NCI-H146 (cell line): ENCODE measurements at places on chromosomes 6 and 20.

DNA sequence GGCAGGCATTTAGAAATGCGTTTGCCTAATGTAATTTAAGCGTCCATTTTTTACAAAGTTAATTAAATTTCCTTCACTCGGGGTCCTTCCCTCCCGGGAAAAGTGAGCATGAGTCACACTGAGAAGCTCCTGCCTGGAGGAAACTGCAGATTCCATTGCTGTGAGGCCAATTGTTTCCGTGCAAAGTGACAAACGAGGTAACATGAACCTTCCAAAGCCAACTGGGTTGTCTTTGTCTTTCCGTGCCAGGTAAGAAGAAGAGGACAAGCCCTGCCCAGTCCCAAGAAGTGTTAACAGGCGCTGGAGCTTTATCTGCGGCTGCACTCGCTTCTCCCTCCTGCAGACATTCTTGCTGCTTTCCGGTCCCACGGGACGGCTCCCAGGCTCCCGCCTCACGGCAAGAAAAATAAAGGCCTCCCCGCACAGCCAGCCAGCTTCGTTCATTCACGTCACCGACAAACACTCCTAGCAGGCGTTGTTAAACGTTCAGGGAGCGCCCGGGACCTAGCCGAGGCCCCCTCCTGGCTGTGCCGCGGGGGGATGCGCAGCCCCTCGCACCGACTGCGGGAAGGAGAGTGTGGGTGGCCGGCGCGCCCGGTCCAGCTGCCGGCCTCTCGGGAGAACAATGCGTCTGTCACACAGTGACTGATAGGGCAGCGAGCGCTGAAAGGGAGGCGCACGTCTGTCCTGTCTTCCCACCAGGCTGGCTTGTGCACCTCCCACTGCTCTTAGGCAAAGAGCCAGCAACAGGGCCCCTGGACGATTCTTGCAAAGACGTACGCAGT, 61.5 kb upstream of the HDDC2 start:
- peak; percentile 97 for DNase-seq

GRCh38 chr6:134000443-134000842, 47.4 kb downstream of the TBPL1 start:
- no peak for DNase-seq

DNA sequence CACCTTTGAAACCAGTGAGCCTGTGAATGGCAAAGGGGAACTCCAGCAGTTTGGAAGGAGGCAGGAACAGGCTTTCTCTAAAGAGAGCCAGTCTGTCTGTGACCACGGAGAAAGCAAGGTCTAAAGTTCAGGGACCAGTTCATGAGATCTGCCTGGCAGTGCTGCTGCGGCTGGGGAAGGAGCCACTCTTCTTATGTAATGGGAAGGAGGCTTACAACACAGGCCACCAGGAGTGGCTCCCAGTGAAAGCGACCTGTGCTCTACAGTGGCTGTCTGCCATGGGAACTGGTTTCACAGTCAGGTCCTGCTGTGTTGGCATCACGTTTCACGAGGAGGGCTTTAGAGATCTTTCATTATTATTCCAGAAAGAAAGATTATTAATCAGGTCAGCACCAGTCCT, 291.9 kb upstream of the PRDM1 start:
- DNase-seq = no peak

DNA sequence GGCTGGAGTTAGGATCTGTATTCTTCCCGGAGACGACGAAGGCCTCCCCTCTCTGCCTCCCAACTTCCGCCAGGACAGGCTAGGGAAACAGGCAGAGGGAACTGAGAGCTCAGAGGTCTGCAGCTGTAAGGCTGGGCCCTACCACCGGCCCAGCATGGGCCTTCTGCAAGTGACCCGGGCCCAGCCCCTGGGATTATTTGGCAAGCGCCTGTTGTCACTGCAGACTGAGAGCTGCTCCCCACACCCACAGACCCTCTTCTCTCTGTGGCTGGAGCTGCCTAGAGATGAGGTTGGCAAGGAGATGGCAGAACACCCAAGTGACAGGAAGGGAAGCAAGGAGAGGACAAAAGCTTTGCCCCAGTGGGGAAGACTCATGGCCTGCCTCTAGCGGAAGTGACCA, 212.6 kb downstream of the ZDHHC14 start:
- DNase-seq = no peak

DNA sequence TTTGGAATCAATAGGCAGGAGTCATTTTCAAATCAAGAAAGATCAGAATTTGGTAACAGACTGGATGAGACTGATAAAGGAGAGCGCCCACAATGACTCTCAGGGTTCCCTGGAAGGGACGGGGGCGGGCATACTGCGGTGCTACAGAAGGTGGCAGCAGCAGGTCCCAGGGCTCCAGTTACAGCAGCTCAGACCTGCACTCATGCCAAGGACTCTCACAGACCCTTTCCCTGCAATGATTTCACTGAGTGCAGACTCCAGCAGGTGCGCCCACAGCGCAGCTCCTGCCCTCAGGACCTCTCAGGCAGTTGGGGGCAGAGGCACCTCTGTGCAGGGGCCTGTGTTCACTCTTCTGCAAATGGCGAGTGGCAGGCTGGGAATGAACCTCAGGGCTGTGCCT, 359.8 kb downstream of the ZFAND3 start:
- no peak for DNase-seq

DNA sequence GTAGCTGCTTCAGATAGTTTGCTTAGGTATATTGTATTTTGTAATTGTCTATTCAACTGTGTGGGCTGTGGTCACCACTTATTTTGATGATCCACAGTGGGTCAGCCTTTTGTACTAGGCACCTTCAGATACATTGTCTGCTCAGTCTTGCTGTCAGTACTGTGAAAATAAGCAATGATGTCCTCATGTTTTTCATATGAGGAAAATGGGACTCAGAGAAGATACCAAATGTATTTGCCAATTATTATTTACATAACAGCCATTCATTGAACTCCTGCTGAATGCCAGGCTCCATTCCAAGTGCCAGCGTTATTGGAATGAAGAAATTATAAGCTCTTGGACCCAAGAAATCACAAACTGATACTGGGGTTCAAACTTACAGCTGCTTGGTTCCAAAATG, 28.6 kb downstream of the MAPK14 start:
- DNase-seq = no peak

- DNase-seq = no peak
Observed at GRCh38 chr20:58251979-58252591, 23.6 kb upstream of the ANKRD60 start.

DNA sequence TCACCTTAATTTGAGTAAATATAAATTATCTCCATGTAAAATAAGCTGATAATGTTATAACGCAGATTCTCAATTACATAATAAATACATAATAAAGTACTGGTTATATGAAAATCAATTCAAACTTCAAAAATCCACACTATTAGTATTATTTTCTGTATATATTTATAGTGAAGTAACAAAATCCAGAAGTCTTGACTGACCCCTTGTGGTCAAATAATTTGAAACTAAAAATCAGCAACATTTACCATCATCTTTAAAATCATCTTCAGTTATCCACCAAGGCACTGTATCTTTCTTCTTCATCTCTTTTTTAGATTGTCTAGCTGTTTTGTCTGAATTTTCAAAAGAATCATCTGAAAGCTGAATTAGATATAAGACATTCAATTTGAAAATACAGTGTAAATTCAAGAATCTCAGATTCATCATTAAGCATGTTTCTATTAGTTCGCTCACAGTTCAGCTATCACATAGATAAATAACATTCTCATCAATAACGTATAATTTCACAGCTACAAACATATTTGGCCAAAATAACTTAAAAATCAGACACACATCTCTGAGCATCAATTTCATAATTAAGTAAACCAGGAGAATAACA, 6.5 kb downstream of the CEP162 start:
- peak; percentile 4 for DNase-seq

- DNase-seq = no peak
Observed at GRCh38 chr20:34710568-34710839, 6.4 kb downstream of the TP53INP2 start.

DNA sequence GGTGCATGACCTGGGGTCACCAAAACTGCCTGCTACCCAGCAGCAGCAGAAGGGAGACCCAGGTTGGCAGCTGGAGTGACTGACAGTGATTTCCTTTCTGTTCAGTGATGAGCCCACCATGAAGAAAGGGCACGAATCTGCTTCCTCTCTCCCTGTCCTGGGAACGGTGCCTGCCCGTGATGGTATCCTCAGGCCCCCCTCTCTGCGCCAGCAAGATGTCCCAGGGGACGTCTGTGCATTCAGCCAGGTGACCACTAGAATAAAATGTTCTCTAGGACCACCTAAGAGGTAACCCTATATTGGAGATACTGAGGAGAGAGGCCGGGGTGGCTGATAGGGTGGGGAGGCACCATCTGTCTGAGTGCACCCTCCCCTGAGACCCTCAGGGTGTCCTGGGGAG, 294.7 kb downstream of the QKI start:
- no peak for DNase-seq
